ENCODE measurements at places on chromosomes 11 and 22.

DNA sequence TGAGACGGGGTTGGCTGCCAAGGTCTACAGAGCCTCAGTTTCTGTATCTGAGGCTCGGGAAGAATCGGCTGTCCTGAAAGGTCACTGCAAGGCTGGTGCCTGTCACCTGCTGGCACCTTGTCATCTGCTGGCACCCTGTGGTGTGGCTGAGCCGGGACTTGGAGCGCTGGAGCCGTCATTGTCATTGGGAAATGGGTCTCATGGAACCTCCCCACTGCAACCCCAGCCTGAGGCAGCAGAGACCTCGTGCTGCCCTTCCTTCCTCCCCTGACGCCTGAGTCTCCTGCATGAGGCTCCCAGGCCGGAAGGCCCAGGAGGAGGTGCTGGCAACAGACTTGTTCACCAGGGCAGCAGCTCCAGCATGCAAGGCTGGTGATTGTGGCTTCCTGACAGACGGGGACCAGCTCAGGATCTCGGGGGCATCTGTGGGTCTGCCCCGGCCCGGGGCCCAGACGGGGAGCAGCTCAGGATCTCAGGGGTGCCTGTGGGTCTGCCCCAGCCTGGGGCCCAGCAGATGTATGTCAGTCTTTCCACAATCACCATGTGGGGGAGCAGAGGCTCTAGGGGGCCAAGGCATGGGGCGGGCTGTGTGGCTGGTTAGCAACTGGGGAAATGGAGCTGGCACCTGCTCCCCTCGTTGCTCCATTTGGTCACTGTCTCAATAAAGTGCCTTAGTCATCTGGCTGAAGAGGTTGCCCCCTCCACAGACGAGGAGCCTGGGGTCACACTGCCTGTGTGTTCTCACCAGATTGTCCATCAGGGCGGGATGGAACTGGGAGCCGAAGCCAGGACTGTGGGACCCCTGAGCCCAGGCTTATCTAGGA lies 668.7 kb downstream of the BRD1 start:
- no peak for DNase-seq

GRCh38 chr11:94018721-94019120 lies 2.4 kb upstream of the HEPHL1 start:
- DNase-seq, result no peak

GRCh38 chr22:45684752-45685574 lies 13.3 kb downstream of the ATXN10 start:
- no peak for DNase-seq

- DNase-seq, result no peak
Measured at GRCh38 chr11:33682446-33682845, 18.2 kb downstream of the C11orf91 start.

GRCh38 chr11:83044958-83045712 lies 26.6 kb downstream of the RAB30 start:
- peak; percentile 67 for DNase-seq

DNA sequence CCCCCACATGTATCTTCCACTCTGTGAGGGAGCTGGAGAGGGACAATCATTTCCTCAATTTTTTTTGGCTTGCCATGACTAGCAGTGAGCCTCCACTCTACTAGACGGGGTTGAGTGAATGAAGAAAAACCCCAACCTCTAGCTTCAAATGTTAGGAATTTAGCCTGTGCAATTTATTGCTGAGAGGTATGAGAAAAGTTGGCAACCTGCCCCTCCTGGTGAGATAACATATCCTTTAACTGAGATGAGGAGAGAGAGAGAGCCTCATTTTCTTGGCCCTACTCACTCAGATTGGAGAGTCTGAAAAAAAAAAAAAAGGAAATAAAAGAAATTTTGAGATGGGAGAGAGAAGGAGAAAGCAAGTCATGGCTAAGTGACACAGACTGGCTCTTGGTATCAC lies 218.2 kb upstream of the CARD18 start:
- peak; percentile 11 for DNase-seq
